Renal pelvis (tissue), 12 donors: ENCODE measurements at places on chromosomes 6 and 20. TPM values are rescaled to one million over a fixed set of nuclear protein-coding genes. Genes with fewer than 3 reads are reported as not detected.

HDGFL1 gene
- not detected for polyA plus RNA-seq

LTB gene
- 1.8 TPM for polyA plus RNA-seq

DNA sequence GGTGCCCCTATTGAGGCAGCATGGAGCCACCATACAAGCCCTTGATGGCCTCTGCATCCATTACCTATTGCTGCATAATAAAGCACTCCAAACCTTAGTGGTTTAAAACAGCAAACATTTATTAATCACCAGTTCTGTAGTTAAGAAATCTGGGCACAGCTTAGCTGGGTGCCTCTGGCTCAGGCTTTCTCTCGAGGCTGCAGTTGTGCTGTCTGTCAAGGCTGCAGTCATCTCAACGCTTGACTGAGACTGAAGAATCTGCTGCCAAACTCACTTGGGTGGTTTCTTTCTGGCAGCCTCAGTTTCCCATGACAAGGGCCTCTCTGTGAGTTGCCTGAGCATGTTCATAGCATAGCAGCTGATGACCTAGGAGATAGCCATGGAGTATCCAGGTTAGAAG, 207.4 kb upstream of the LRFN2 start:
- DNase-seq, result no peak

SLC16A10 gene
- 24.5 TPM for polyA plus RNA-seq

DNA sequence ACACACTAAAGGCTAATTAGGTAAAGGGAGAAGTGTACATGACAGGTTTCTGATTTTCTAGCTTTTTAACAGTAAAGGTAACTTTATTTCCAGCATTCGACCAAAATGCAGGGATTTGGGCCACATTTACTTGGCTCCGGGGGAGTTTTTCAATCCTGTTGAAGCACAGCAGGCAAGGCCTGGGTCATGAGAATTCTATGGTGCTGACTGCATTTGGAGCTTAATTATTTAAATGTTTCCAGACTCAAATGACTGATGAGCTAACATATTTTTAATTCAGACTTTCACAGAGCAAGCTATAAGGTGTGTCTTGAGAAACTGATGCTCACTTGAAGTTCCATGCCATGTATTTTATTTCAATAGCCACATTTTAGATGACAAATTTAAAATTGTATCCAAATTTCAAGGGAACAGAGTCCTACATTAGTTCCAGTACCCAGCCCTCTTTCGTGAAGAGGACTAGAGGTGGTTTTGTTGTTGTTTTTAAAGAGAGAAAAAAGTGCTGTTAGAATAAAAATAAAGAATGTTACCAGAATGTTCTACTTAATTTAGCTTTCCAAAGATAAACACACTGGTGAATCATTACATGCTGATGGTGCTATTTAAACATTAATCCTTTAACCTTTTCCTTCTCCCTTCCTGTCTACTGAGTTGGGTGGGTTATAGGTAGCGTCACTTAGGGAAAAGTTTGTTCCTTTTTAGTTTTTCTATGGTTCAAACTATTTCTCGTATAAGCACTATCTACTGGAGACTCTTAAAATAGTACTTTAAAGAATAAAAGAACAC, 82.3 kb upstream of the PHACTR2 start:
- DNase-seq, result no peak

GRCh38 chr6:38481851-38482250, 157.9 kb downstream of the BTBD9 start:
- no peak for DNase-seq

GRCh38 chr20:16864069-16864468, 115.9 kb downstream of the OTOR start:
- DNase-seq, result no peak

PHACTR2 gene
- polyA plus RNA-seq, result 32.3 TPM

DNA sequence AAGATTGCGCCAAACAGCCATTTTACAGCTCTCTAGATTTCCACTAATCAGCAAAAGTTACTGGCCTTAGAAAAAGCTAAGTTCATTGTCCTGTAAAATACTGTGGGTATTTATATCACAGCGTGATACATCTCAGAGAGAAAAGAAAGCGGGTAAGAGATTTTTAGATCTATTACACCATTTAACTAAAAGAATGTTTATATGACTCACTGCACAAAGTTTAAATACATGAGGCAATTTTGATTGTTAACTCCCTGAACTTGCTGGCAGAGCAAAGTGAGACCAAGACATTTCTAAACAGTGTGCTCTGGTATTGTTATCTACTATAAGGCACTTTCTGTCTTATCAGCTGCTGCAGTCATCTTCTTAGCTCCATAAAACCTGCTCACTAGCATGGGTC, 314.3 kb downstream of the EPHA7 start:
- no peak for DNase-seq

- no peak for DNase-seq
Observed at GRCh38 chr6:97176468-97176867, 106.5 kb downstream of the MMS22L start.

GRCh38 chr6:5610640-5611039, 349.3 kb downstream of the FARS2 start:
- DNase-seq, result no peak

DNA sequence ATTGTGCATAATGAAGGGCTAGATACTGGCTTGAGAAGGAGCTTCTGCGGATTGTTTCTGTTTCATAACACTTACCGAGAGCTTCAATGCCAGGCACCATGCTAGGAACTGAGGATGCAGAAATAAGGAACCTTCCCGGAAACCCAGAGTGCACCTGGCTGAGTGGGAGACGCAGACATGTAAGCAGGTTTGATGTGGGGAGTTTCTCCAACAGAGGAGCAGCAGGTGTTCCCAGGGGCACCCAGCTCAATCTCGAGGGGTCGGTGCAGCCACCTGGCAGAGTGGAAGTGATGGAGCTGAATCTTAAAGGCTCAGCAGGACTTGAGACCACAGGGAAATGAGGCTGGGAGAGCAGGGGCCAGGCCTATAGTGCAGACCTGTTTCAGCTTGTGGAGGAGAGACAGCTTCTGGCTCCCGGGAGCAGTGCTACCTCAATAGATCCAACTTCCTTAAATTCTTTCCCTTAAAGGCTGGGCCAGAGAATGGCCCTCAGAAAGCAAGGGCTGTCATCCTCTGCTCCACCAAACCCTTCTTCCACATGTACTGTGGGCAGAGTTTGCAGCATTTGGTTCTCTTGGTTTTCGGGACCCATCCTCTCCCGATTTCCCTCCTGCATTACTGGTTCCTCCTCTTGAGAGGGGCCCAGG, 27.8 kb upstream of the SRC start:
- no peak for DNase-seq

GRCh38 chr20:4776079-4776630, 54.4 kb downstream of the PRND start:
- DNase-seq, result no peak

GINS1 gene
- polyA plus RNA-seq, result 18.1 TPM

DNA sequence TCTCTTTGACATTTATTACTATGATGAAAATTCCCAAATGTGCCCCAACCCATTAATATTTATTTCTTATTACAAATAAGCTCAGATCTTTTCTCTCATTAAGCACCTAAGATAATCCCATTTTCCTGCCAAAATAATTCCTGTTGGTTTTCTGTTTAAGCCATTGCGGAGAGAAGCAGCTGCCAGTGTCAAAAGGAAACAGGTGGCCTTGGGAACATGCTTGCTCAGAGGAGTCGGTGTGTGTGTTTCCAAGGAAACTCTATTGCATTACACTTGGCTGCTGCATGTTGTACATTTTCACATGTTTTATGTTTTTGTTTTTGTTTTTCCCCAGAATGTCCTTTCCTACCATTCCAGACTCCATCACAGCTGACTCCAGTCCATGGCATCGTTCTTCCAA, 56.4 kb downstream of the CD24 start:
- no peak for DNase-seq

DOP1A gene
- polyA plus RNA-seq, result 44.6 TPM

- DNase-seq, result no peak
Observed at GRCh38 chr20:43022568-43022967, 167.1 kb downstream of the PTPRT start.

SPATS1 gene
- polyA plus RNA-seq, result not detected

- no peak for DNase-seq
Observed at GRCh38 chr6:125910527-125910926, 46.0 kb upstream of the HINT3 start.

- DNase-seq, result no peak
Observed at GRCh38 chr20:53922901-53923314, 147.5 kb downstream of the BCAS1 start.

GRCh38 chr6:45714741-45715507, 300.7 kb downstream of the CLIC5 start:
- peak; percentile 81 for DNase-seq

DNA sequence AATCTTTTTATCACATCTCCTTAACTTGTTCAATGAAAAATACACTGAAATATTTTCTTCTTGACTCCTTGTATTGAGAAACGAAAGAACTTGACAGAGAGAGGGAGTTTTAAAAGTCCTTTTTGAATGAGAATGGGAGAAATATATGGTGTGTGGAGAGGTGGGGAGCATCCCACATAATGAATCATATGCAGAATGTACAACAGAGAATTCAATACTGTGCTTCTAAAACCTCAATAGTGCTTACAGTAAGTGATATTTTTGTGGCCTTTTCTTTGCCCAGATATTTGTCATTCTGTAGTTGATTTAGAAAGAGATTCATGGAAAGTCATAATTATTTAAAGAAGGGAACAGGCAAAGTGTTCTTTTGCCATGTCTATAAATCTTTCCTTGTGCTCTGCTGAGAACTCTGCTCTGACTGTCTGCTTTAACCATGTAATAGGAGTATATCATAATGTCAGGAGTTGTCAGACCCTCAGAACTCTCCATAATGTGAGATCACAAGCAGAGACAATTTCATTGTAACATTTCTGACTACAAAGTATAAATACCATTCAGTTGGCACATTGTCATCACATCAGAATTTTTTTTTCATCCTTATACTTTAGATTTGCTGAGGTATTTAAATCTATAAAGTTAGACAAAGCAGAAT, 32.8 kb upstream of the HS3ST5 start:
- no peak for DNase-seq

SNAP91 gene
- 0.94 TPM for polyA plus RNA-seq

GRCh38 chr6:136024711-136025110, 173.2 kb downstream of the PDE7B start:
- no peak for DNase-seq

PRSS35 gene
- polyA plus RNA-seq, result 37.5 TPM

- no peak for DNase-seq
Observed at GRCh38 chr6:153595903-153596302, 443.1 kb upstream of the OPRM1 start.

ZBTB9 gene
- 13.7 TPM for polyA plus RNA-seq

USP49 gene
- polyA plus RNA-seq, result 9.9 TPM

DNA sequence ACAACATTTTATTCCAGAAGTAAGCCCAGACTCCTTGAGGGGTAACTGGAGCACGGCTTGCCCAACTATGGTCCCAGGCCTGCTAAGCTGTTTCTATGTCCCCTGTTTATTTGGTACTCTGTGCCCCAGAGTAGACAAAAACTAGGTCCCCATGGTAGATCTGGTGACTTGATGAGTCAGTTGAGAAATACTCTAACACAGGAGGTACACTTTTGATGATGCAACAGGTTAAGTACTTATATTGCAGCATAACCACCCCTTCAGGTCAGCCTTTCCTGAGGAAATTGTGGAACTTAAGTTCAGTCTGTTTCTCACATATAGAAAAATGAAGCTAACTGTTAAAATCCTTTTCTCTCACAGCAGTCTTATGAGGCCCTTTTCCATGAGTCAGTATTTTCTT, 19.6 kb downstream of the TTPAL start:
- no peak for DNase-seq

GRCh38 chr6:27514906-27515495, 42.1 kb upstream of the ZNF184 start:
- no peak for DNase-seq

GRCh38 chr6:161266513-161267230, 7.2 kb downstream of the AGPAT4 start:
- DNase-seq, result no peak

- no peak for DNase-seq
Observed at GRCh38 chr6:148068437-148069061, 274.1 kb upstream of the SASH1 start.

DNA sequence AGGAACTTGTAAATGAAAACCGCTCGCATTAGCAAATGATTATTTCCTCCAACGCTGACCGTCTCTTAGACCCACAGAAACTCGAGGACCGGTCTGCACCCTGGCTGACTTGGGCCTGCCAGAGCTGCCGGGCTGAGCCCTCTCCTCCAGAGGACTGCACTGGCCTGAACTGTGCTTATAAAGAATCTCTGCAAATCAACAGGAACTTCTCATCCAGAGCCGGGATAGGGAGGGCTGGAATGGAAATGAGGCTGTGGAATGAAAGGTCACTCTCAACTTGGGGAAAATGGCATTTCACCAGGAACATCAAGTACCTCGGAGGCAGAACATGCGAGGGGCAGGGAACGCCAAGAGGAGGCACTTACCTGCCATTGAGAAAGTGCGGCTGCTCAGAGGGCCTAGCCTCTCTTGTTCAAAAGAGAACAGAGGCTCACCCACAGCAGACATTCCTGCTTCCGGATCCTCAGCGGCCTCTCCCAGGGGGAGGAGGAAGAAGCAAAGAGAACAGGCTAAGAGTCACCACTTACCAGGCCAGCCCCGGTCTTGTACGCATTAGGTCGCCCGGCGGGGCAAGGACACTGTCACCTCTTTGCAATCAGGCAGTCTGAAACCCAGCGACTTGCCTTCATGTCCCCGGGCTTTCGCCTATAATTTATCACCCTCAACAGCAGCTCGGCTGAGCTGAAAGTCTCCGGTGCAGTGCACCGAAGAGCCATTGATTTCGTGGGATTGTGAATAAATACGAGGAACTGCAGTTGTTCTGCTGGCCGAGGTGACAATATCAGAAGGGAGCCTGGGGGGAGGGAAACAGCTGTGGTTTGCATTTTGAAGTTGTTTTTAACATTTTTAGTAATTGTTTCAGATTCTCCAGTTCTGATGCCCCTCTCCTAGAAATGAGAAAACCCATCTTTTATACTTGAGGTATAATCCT, 37.6 kb downstream of the ZMYND8 start:
- peak; percentile 72 for DNase-seq

GRCh38 chr20:35368666-35369423, 42.9 kb downstream of the UQCC1 start:
- no peak for DNase-seq

DNA sequence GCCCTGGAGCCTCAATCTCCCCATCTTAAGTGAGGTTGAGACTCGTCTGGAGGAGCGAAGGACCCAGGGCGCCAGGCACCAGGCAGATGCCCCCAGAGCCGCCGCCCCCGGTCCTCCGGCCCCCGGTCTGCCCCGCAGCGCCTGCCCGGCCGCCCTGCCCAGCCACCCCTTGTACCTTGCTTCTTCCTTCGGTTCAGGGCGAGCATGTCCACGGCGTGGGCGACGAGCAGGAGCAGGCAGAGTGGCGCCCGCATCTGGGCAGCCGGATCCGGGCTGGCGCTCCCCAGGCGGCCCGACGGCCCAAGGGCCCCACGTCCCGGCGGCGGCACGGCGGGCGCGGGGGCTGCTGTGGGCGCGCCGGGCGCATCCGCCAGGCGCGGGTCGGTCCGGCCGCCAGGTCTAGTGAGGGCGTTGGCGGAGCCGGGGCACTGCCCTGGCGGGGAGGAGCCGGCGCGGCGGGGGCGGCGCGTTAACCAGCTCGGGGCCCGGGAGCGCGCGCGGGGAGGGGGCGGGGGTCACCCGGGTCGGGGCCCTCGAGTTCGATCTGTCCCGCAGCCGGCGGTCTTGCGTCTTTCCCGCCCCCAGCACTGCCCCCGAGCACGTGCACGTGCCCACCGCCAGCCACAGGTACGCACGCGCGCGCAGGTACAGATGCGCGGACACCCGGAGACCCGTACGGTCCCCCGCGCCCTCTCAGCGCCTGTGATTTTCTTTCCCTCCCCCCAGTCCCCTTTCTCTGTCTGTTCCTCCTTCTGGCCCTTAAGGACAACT, at the start of gene RSPO4:
RSPO4 (minus strand) TSS at position 401 of the 771 bp plus-strand sequence; CDS start at position 254, 147 bp downstream.
- DNase-seq, result no peak
